Calu3 (cell line): ENCODE measurements at places on chromosomes 6 and 20.
A peak's percentile ranks its signal among the peaks of the same experiment; 100 is the strongest.

- no peak for DNase-seq
Observed at GRCh38 chr6:80974579-80974978, 777.9 kb downstream of the TENT5A start.

GRCh38 chr6:116087437-116088027, 13.1 kb upstream of the NT5DC1 start:
- DNase-seq, result no peak

DNA sequence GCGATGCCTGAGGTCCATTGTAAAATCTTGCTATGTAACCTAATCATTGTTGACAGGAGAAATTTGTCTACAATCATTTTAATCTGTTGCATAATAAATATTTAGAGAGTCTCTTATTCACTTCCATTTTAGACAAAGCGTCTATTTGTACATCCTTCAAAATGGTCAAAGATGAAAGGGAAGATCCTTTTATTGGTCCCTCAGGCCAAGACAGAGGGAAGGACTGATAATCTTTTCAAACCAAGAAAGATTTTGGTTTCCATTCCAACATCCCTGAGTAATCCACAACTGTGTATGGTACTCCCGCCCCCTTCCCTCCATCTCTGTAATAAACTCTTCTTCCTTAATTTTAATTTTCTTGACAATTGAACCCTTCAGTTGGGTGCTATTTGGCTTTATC, 111.6 kb upstream of the SCP2D1 start:
- DNase-seq, result no peak

GRCh38 chr6:56693246-56693607, 50.5 kb upstream of the DST start:
- DNase-seq, result peak; percentile 65

DNA sequence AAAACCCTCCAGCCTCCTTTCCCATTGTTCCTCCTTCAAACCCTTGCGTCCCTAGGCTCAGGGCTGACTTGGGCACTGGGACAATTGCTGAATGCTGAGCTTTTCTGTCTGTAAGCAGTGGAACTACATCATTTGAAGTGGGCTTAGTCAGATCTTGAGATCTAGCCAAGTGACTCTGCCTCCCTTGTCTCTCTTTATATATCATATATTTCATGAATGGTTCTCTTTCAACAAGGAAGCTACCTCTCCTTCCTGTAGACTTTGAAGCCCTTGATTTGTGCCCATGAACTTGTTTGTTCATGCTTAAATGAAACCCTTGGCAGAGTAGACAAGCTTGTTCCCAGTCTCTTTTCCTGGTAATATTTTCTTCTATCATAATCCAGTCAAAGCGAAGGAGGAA, 60.0 kb upstream of the KIF13A start:
- DNase-seq, result no peak
